ENCODE measurements at places on chromosomes 4 and X. TPM values are rescaled to one million over a fixed set of nuclear protein-coding genes. Genes with fewer than 3 reads are reported as not detected.

LNX1 gene
- 3.4 TPM for total RNA-seq

TEX13B gene
- not detected for total RNA-seq

SHROOM4 gene
- total RNA-seq: 6.7 TPM

CT55 gene
- total RNA-seq: 0.79 TPM

TET2 gene
- 9.2 TPM for total RNA-seq

MBTPS2 gene
- 7.6 TPM for total RNA-seq

SERPINA7 gene
- not detected for total RNA-seq

HAND2 gene
- 6.6 TPM for total RNA-seq

All from A375 (cell line).